Activated naive CD8-positive, alpha-beta T cell treated with anti-CD3 and anti-CD28 coated beads for 36 hours (primary cell): ENCODE measurements at places on chromosomes 11 and 22.

- DNase-seq = no peak
These were observed 4.7 kb upstream of the TRIM29 start for GRCh38 chr11:120142441-120143100.

- no peak for DNase-seq
These were observed 19.5 kb upstream of the RASSF10 start for GRCh38 chr11:12989428-12990161.

DNA sequence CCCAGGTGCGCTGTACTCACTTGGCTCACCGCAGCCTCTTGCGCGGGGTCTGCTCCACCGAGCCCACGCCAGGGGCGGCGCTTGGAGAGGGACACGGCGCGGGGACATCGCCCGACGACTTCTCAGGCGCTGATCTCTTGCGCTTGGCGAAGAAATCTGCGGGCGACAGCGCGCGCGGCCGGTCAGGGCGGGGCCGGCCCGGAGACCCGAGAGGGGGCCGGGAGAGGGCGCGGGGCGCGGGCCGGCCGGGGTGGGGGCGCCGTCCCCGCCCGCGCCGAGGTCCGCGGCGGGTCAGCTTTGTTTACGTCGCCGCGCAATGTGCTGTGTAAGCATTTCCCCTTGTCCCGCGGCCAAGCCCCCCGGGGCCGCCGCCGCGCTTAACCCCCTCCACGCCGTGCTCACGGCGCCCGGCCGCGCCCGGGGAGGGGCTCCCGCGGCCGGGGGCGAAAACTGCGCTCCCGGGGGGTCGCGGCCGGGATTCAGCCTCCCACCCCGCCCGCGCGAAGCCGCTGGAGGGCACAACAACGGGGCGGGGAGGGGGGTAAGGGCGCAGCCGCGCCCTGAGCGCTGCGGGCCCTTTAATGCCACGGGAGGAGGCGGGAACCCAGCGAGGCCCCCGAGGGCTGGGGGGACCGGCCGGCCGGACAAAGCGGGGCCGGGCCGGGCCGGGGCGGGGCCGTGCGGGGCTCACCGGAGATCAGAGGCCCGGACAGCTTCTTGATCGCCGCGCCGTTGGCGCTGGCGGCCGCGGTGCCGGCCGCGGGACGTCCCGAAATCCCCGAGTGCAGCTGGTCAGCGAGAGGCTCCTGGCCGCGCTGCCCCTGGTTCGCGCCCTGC is 1.4 kb downstream of the CDKN1C start:
- DNase-seq = no peak

- DNase-seq = no peak
These were observed 303.9 kb downstream of the ETS1 start for GRCh38 chr11:128283451-128283850.

DNA sequence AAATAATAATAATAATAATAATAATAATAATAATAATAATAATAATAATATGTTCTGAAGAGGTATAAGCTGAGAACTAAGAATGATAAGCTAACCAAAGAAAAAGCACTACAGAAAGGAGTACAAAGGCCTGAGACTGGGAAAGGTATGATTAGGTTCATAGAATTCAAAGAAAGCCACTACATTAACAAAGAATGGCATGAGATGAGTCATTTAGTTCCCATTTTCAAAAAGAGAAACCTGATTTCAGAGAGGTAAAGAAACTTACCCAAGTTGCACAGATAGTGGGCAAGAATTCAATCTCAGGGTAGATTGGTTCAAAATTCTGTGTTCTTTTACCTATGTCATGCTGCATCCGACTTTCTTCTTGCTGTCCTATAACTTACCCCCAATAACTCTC is 350.9 kb downstream of the TTC28 start:
- no peak for DNase-seq

GRCh38 chr11:116825854-116826750 is 3.0 kb upstream of the APOA4 start:
- DNase-seq = no peak

DNA sequence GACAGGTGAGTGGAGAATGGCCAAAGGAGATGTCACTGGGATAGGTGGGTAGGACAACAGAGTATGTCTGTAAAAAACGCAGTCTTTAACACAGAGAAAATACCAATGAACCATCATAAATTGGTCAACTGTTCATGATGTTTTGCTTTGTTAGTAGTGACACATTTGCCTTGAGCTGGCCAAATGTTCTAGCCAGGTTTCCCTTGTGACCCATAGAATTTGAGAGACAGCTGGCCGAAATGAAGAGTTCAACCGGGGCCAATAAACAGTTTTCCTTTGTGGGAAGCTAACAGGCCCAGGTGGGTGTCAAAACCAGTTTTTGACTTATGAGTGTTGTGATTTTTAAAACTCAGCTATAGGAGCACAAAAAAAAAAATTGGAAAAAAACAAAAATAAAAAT is 116.6 kb upstream of the BID start:
- DNase-seq = no peak

GRCh38 chr22:42742940-42743339 is 22.3 kb upstream of the A4GALT start:
- no peak for DNase-seq

GRCh38 chr11:59556115-59556916 is 45.0 kb downstream of the OR4D9 start:
- peak; percentile 79 for DNase-seq

DNA sequence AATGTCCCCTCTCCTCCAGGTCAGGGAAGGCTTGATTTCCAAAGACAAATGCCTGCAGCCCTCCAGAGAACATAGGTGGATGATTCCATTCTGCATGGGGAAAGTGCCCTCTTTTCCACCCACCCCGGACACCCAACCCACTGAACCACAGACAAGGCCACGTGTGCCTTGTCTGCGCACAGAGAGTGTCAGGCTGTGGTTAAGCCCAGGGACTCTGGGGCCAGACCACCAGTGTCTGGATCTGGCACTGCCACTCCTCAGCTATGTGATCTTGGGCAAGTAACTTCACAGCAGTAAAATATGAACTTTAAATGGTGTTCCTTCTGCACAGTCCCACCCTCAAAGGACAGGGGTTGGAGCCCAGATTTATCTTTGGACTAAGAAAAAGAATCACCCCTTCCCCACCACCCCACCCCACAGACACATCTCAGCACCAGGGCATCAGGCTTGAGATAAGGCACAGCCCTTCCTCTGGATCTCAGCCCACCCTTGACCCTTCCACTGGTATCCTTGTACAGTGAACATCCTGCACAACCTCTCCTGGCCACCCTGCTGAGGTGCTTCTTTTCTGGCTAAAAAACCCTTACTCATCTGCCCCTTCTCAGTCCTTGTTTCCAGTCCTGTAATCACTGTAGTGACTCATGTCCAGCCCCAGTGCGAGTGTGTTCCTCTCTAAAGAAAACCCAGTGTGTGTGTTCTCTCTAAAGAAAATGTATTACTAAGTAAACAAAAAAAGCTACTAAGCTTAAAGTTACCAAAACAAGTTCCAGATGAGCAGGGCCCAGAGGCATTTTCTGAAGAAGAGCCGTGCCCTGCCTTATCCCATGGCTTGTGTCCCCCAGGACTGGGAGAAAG is 1.9 kb upstream of the PTGDR2 start:
- no peak for DNase-seq
